Keratinocyte (primary cell): ENCODE measurements at places on chromosomes 13 and 19. TPM values are rescaled to one million over a fixed set of nuclear protein-coding genes. Genes with fewer than 3 reads are reported as not detected.

The ZGLP1 gene
- 0.43 to 2.1 TPM (median 0.71 TPM) in 3 replicates for polyA plus RNA-seq

The FXYD1 gene
- polyA plus RNA-seq: 0.14 to 0.23 TPM (median 0.19 TPM) in 3 replicates

The TPP2 gene
- 21.0 to 41.2 TPM (median 31.7 TPM) in 3 replicates for polyA plus RNA-seq

The GNA15 gene
- polyA plus RNA-seq: 60.0 to 77.0 TPM (median 71.9 TPM) in 3 replicates
